H4 (cell line): ENCODE measurements at places on chromosomes 5 and 9. TPM values are rescaled to one million over a fixed set of nuclear protein-coding genes. Genes with fewer than 3 reads are reported as not detected.
A peak's percentile ranks its signal among the peaks of the same experiment; 100 is the strongest.

- DNase-seq, result no peak
Observed at GRCh38 chr9:131891598-131891997, 151.7 kb upstream of the RAPGEF1 start.

- no peak for DNase-seq
Observed at GRCh38 chr9:38278931-38279679, 113.4 kb upstream of the ALDH1B1 start.

DNA sequence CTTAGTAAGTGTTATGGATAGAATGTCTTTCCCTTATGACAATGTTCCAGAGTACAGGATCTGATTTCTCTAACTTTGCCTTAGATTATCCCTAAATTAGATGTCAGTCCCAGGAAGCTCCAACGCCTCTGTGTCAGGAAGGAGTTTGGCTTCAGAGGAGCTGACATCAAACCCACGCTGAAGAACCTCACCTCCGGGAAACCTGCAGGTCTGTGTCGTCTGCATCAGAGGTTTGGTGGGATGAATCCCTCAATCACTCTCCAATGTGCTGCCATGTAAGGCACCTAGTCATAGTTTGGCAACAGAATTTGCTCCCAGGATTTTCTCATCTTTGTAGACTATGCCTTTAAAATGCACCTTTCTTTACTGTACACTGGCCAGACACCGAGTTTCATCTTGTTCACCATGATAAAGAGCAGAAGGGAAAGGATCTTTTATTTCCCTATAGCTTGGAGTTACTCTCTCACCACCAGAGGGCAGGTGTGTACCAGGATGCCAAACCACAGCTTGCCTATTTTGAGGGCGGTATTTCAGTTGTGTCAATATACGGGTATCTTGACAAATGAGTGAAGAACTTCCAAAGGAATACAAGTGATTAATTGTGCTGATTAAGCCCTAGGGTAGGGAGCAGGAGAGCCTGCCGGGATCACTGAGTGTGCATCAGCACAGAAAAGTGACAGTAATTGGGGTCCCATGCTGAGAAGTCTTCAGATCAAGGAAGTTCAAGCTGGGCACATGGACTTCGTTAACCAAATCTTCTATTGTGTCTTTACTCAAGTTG, 23.4 kb downstream of the MINAR2 start:
- peak; percentile 74 for DNase-seq

DNA sequence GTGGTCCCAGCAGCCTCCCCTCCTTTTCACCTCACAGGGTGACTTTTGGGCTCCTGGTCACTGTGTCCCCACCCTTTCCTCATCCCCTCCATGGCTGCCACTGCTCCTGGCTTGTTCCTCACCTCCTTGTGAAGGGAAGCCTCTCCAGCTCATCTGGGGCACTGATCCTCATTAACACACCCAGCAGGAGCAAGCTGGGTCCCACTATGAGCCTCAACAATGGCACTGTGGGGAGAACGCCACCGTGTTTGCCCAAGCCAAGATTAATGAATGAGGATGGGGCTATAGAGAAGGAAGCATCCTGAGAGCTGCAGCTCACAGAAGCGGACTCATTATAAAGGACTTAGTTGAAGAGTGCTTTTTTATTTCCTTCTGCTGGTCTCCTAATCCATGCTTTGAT, 118.4 kb downstream of the MARCHF11 start:
- DNase-seq, result no peak

DNA sequence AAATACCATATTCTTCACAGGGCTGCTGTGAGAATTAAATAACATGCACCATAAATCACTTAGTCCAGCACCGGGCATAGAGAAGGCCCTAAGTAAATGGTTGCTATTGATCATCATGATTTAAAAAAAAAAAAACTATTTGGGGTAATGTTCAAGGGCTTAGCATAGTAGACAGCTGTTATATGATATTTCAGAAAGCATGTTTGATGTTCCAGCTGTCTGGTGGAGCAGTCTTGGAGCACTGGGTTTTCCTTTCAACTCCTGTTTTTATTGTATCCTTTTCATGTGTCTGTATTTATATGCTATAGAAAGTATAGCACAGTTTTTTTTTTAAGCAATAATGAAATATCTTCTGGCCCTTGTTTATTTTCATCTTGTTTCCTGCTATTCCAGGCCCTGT, 28.0 kb upstream of the TOMM5 start:
- DNase-seq, result no peak

DNA sequence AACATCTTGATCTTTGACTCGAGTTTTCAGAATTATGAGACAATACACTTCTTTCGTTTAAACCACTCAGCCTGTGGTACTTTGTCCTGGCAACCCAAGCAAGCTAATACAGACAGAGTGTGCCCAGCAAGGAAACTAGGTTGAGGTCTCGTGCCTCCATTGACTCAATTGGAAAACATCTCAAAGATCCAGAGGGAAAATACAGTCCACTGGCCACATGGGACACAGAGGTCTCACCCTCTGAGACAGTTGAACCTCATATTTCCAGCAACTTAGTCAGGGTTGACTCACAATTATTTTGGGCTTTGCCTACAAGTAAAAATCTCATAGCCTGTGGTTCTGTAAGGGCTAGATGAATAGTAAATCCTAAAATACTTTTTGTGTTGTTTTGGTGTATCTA, 631.5 kb downstream of the MTRR start:
- no peak for DNase-seq

- peak; percentile 49 for DNase-seq
Observed at GRCh38 chr9:69975681-69976080, 68.0 kb upstream of the MAMDC2 start.

GRCh38 chr9:110605565-110605964, 26.0 kb upstream of the SVEP1 start:
- DNase-seq, result no peak

The NR6A1 gene
- total RNA-seq, result 1.2 and 3.7 TPM in 2 replicates

The RFX3 gene
- total RNA-seq, result 0.60 and 2.1 TPM in 2 replicates

The IGFBPL1 gene
- 0.58 TPM in 1 of 2 replicates, not detected in the other for total RNA-seq

The TBC1D13 gene
- 12.0 and 16.6 TPM in 2 replicates for total RNA-seq
